ENCODE measurements at places on chromosomes 2 and 18. TPM values are rescaled to one million over a fixed set of nuclear protein-coding genes. Genes with fewer than 3 reads are reported as not detected.

ANKRD62 gene
- 14.2 TPM for total RNA-seq

LHCGR gene
- not detected for total RNA-seq

CDH2 gene
- 0.33 TPM for total RNA-seq

IL36B gene
- total RNA-seq: not detected

SNED1 gene
- total RNA-seq: 33.0 TPM

IL18RAP gene
- total RNA-seq: 4.9 TPM

MAP3K19 gene
- total RNA-seq: not detected

SERPINB11 gene
- total RNA-seq: not detected

SFXN5 gene
- total RNA-seq: 5.4 TPM

AQP12A gene
- total RNA-seq: 130 TPM

RNF25 gene
- total RNA-seq: 3.0 TPM

LGALSL gene
- total RNA-seq: 1.3 TPM

CCDC88A gene
- 49.0 TPM for total RNA-seq

SCN2A gene
- total RNA-seq: 0.99 TPM

QPCT gene
- total RNA-seq: 1.3 TPM

PRKAG3 gene
- total RNA-seq: not detected
